Pons (tissue), 1 donor: ENCODE measurements at places on chromosomes 2 and 18.

DNA sequence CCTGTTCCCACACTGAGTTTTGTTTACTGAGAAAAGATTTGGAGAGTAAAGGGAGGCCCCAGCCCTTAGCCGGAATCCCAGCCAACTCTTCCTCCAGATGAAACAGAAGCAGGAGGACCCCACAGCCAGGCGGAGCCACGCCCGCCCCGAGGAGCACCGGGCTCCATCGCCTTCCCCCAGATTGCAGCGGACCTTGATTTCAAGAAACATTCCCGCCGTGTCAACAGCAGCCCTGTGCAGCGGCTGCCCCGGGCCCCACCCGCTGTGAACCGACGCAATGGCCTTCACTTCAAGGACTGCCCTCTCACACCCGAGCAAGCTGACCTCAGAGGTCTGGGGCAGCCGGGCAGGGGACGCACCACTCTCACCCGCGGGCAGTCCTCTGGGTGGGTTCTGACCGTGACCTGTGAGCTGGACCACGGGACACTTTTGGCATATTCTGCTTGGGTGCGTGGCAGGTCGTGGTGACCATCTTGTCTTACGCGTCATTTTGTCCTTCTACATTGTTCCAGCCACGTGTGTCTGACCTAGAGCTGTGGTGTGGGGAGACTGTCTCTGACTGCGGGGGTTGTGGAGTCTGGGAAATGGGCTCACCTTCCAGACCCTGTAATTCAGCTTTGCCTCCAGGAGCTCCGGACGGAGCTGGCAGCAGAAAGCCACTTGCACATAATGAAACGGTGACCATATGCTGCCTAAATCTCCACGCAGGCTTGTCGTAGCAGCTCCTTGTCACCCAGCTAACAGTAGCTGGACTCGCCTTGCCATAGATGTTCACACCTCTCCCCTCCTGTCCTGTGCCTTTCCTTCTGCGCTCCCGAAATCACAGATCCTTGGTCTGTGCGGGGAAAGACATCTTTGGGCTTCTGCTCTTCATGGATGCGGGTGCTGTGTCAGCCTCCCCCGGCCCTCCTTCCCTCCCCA, 32.0 kb upstream of the INHBB start:
- DNase-seq = no peak

GRCh38 chr2:166238176-166238575, 110.4 kb upstream of the SCN1A start:
- DNase-seq = no peak

GRCh38 chr18:29326214-29326613, 1149.3 kb upstream of the CDH2 start:
- no peak for DNase-seq

DNA sequence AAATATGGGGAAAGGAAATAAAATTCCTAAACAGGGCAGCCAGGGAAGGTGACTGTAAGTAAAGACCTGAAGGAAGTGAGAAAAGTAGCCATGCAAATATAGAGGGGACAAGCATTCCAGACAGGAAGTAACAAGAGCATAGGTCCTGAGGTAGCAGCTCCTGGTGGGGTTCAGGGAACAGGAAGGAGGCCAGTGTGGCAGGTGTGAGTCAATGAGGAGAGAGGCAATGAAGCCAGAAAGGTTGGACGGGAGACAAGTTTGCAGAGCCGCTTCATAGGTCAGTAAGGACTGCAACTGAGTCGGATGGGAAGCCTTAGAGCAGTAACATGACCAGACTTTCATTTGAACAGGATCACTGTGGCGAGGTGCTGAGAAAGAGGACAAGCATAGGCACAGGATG, 150.9 kb downstream of the METTL4 start:
- no peak for DNase-seq

GRCh38 chr18:48666613-48667012, 127.8 kb downstream of the CTIF start:
- no peak for DNase-seq

- no peak for DNase-seq
These were observed 3.5 kb downstream of the EFHD1 start for GRCh38 chr2:232636788-232637420.

GRCh38 chr2:76469066-76469465, 758.4 kb upstream of the GCFC2 start:
- no peak for DNase-seq

- DNase-seq = no peak
These were observed 134.6 kb upstream of the ZEB2 start for GRCh38 chr2:144654523-144654922.

DNA sequence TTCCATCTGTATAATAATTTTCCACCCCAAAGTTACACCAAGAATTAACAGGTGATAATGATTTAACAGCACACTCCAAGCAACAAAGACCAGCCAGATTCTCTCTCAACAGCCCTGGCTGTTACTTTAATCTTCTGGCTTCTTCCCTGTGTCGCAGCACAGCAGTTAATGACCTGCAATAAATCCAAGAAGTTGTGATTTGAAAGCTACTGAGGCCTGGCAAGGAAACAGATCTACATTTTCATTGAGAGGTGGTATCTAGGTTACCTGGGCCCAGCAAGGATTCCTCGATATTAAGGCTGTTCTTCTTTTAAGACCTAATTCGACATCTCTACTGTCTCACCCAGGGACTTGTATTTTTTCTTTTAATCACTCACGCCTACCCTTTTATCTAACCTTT, 433.8 kb downstream of the NBAS start:
- no peak for DNase-seq

GRCh38 chr2:47043142-47043890, 111.8 kb downstream of the STPG4 start:
- peak; percentile 64 for DNase-seq

DNA sequence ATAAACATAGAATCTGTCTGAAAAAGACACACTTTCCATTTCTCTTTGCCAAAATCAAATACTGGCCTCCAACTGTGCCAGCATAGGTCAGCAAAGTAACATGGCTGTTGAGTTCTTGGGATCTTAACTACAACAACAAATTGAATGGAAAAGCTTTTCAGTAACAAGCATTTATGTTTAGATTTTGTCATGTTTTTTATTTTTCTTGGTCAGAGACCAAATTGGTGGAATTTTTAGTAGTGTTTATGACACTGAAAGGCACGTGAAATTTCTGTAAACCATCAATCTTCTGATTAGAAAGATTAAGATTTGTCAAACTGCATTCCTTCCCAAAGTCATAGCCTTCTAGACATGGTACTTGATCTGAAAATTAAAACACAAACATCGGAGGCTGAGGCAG, 77.6 kb downstream of the PDE1A start:
- DNase-seq = no peak

DNA sequence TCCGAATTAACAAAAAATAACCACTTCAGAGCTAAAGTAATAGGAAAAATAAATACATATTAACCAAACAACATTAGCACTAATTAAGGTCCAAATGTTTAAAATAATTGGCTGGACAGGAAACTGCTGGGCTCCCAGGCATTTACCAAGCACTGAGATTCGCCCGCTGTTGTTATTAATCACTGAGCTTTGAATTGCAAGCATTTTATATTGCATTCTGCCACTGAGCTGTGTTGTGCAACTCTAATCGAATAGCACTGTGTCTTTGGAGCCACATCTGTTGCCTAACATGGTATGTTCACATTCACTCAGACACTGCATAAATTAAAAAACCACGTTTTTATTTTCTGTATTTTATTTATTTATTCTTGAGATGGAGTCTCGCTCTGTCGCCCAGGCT, 88.9 kb downstream of the SOWAHC start:
- DNase-seq = no peak

DNA sequence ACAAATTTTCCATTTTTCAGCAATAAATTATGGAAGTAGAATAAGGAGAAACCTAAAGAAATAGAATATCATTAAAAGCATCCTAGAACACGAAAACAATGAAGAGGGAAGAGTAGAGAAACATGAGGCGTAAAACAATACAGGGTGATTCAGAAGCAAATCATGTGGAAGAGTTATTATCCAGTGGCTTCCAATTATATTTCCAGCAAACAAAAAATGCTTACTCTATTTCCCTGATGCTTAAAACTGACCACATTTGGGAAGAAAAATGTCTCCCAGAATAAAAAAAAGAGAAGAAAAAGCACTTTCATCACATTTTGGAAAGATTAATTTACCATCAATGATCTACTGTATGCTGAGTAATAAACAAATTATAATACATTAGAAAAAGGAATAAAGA, 192.6 kb downstream of the CD226 start:
- no peak for DNase-seq

- no peak for DNase-seq
These were observed 93.7 kb upstream of the ZNF516 start for GRCh38 chr18:76588601-76589226.

DNA sequence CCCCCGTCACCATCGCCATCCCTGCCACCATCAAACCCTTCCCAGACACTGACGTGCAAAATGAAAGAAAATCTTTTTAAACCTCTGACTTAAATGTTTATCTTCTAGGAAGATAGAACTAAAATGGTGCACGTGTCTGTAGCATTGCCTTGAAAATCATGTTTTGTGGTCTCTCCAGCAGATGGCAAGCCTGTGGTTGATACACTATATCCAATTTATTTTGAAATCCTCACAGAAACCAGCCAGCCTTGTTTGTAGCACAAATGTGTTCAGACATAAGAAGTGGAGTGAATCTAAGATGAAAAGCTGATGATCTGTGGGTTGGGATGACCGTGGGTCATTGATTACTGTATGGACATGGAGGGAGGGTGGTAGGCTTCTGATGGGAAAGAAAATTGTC, 436.2 kb upstream of the SMIM21 start:
- no peak for DNase-seq
